ENCODE measurements at places on chromosomes 2 and 18.

DNA sequence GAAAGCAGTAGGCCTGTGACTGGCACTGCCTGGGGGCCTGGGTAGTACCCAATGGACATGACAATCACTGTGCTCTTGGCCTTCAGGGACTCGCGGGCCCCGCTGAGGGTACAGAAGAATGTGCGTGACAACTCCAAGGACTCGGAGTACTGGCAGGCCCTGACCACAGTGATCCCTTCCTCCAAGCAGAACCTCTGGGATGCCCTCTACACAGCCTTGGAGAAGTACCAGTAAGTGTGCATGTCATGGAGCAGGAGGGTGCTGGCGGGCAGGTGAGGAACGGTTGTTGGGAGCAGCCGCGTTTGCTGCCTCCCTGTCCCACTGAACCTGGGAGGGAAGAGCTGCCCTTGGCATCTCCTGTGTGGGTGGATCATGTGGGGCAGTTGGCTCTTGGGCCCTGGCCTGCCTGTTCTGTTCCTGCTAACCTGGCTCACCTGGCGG lies 23.3 kb downstream of the OTOF start:
- DNase-seq: no peak

DNA sequence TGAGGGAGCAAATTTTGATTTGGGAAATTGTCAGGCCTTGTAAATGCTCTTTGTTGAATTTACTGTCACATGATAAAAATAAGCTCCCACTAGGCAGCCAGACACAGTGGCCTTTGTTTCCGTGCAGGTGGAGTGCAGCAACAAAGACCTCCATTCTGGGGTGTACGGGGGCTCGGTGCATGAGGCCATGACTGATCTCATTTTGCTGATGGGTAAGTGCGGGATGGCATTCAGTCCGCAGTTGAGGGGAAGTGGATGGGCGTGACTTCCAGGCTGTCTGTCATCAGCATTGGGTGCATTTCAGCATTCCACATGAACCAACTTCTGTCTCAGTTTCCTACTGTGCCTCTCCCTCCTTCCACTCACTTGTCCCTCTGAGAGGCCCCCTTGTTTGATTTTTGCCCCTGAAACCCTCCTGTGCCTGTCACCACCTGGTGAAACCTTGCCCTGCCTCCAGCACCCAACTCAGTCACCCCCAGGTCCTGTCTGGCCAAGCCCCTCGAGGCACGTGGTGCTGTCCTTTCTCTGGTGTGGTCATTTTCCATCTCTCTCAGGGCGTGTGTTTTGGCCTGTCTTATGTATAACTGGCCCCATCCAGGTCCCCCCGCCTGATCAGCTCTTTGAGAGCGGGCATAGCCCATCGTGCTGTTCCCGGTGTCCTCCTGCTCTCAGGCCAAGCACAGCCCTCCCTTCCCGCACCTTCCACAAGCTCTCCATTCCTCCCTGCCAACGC lies 16.3 kb downstream of the CNDP2 start:
- no peak for DNase-seq

DNA sequence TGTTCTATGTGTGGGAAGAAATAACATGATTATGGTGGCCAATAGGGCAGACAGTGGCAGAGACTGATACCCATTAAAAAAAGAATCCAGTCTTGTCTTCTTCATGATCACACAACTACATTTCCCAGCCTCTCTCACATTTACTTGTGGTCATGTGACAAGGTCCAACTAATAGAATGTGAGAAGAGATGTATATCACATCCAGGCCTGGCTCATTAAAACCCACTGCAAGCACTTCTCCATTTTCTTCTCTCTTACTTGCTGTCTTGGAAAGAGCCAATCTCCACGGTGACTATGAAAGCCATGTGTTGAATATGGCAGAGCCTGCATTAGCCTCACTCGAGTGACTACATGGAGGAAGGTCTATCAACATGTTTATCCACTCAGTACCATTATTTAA lies 306.2 kb upstream of the ZEB2 start:
- DNase-seq: no peak

GRCh38 chr2:112301973-112302372 lies 26.6 kb downstream of the ZC3H6 start:
- no peak for DNase-seq

DNA sequence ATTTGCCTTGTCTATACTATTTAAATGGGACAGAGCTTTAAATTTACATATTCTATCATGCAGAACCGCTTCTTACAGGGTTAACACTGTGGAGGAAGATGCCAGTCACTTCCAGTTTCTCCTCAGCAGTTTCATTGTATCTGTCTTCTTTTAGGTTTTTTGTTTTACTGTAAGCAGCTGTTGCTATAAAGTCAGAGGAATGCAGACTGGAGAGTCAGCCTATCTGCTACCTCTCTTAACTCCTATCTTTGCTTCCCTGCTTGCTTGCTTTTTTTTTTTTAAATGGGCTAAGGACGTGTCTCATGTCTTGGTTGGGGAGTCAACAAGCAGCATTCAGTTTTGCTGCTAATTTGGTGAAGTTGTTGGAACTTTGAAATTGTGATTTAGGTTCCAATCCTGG lies 8.9 kb downstream of the EPC2 start:
- DNase-seq: no peak

DNA sequence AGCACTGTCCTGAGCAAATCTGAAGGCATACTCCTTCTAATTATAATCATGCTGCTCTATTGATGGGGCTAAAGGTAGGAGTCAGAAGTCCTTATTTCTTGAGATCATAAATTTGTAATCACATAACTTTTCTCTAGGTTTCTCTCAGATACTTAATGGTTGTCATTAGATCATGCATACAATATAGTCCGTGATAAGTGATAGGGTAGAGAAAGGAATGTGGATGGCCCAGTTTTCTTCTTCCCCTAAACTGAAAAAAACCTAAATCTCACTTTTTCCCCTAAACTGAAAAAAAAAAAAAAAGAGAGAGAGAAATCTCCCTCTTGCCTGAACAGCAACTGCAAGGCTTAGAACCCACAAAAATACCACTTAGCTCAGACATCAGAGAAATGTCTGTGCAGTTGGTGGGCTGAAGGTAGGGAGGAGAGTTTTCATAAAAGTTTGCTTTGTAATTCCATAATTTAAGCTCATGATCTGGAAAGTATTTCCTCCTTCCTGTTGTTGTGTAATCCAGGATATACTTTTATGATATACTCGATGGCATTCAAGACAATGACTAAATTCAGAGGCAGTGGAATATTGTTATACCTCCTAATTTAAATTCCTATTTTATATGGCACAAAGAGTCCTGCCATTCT lies 79.3 kb upstream of the ITPRID2 start:
- no peak for DNase-seq
